NCI-H1694 (cell line): ENCODE measurements at places on chromosomes 2 and 18.

- DNase-seq: no peak
Measured at GRCh38 chr2:7627583-7627982, 710.4 kb downstream of the RNF144A start.

- DNase-seq: no peak
Measured at GRCh38 chr2:152251211-152251610, 75.6 kb upstream of the STAM2 start.

DNA sequence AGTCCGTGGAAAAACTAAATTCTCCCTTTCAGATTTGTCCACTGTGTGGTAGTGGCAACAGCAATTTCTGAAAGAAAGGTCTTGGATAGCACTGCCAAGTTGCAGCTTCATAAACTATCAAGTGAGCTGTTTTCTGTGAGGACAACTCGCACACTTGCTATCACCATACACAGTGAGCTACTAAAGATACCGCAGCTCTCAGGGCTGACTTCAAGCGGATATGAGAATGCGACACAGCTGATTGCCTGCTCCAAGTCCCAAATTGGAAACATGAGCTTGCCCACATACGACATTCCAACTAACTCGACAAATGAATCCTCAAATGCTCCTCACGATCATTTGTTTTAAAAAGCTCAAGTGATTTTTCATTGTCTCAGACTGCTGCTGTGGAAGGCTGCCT lies 46.2 kb downstream of the E2F6 start:
- no peak for DNase-seq

DNA sequence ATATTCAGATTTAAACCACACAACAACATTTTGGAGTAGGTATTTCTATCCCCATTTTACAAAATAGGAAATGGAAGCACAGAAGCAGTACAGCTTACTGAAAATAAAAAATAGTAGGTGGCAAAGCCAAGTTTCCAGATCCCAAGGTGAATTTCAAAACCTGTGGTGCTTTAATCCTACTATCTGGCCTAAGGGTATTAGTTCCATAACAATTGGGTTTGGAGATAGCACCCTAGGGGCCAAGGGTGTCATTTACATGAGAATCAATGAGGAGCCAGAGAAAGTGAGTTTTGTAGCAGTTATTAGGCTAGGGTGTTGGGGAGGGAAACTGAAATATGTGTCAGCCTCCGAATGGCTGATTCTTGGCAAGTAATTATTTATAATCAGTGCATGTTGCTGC lies 24.9 kb downstream of the OSBPL6 start:
- no peak for DNase-seq

DNA sequence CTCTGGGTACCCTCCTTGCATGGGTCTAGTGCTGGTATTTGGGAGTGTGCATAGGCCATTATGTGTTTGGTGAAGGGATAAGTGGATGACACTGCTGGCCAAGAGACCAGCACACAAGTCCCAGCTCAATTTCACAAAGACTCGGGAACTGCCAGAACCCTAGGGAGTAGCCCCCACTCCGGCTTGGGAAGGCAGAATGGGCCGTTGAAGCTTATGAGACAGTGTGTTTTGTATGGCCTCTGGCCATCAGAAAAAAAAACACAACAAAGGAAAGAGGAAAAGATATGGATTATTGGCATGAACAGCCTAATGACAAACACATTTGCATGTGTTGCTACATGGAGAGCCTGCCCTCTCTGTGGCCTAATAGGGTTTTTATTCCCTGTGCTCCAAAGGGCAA lies 144.2 kb downstream of the TTC32 start:
- DNase-seq: no peak

DNA sequence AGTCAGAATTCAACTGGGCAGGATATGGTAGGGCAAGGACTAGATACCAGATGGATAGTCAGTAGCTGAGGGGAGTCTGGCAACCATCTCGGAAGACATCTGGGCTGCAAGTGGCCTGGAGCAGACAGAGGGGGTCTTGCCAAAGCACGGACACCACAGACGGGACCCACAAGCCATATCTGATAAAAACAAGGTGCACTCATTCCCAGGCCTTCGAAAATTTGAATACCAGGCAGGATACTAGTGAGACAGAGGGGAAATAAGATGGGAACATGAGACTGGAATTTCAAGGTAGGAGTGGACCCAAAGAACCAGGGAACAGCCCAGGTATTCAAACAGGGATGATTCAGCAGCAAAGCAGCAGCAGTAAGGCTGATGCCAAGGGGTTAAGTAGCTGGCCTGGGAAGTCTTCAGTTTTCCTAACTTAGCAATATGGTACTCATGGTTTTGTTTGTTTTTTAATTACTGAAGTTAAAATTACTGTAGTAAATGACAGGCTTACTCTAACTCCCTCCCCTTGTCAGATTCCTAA lies 144.9 kb upstream of the NCKAP5 start:
- no peak for DNase-seq
